Regular cardiac myocyte (primary cell): ENCODE measurements at places on chromosomes 12 and 14. TPM values are rescaled to one million over a fixed set of nuclear protein-coding genes. Genes with fewer than 3 reads are reported as not detected.

NPAS3 gene
- under 0.01 and 0.85 TPM in 2 replicates for total RNA-seq

LMNTD1 gene
- total RNA-seq: 0.38 TPM in 1 of 2 replicates, not detected in the other

OTOGL gene
- 0.19 and 0.28 TPM in 2 replicates for total RNA-seq

OS9 gene
- total RNA-seq: 133 and 376 TPM in 2 replicates

ERP27 gene
- total RNA-seq: 0.19 TPM in 1 of 2 replicates, not detected in the other

NUMB gene
- total RNA-seq: 29.3 and 46.4 TPM in 2 replicates
